ENCODE measurements at places on chromosomes 7 and 10.

DNA sequence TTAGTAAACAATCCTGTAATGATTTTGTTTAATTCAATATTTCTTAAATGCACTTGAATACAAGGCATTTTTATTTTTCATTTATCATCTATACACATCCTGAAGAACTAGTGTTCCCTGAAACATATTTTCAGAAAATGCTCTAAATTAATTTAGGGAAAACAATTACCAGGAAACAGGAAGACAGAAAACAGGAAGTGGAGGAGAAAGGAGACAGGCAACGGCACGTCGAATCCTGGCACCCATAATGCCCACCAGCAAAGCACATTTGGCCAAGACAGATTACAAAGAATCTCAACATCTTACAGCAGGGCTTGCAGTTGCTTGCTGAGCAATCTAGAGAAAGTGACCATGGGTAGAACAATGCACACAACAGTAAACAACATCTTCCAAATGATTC, 571.1 kb downstream of the GRID1 start:
- no peak for DNase-seq

DNA sequence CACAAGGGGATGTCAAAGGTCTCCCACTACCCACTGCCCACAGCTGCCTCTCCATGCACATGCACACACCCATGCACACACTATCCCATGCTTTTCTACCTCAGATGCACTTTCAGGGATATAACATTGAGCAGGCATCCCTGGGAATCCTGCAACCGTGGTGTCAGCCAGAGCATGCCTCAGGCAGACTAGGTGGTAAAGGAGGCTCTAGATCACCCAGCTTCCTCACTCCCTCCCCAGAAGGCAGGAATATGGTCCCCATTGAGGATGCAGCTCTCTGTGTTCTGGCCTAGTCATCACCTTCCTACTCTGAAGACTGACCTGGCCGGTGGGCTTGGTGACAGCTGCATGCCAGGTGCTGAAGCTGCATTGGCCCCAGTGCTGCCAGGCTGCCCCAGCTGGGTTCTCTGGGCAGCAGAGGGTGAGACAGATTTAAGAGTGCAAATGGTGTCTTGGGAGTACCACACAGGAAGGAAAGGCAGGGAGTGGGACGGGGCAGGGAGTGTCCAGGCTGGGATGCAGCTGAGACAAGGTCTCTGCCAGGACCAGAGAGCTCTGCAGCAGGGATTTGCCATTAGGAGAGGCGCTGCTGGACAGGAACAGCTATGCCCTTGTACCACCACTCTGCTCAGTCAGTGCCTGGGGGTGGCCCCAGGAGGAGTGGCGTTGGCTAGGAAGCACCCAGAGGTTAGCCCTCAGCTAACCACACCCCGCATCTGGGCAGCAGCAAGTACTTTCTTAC, 53.4 kb upstream of the GDF10 start:
- no peak for DNase-seq

GRCh38 chr7:20089431-20089830, 127.8 kb downstream of the MACC1 start:
- no peak for DNase-seq

GRCh38 chr7:36598054-36598674, 126.1 kb downstream of the AOAH start:
- DNase-seq, result no peak

DNA sequence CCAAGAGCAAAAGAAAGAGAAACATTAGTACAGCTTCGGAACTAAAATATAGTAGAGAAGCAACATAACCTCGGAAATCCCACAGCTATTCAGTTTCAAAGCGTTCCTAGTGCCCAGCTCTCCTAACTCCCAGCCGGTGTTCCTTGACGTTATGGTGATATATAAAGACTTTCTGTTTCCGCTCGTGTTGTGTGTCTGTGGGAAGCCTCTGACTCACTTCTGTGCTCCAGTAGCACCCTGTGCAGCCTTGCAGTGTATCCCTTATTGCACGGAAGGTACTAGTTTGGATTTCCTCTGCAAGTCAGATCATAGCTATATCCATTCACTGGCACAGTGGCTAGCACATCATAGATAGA, 535 bp downstream of the ASAH2B start:
- no peak for DNase-seq

DNA sequence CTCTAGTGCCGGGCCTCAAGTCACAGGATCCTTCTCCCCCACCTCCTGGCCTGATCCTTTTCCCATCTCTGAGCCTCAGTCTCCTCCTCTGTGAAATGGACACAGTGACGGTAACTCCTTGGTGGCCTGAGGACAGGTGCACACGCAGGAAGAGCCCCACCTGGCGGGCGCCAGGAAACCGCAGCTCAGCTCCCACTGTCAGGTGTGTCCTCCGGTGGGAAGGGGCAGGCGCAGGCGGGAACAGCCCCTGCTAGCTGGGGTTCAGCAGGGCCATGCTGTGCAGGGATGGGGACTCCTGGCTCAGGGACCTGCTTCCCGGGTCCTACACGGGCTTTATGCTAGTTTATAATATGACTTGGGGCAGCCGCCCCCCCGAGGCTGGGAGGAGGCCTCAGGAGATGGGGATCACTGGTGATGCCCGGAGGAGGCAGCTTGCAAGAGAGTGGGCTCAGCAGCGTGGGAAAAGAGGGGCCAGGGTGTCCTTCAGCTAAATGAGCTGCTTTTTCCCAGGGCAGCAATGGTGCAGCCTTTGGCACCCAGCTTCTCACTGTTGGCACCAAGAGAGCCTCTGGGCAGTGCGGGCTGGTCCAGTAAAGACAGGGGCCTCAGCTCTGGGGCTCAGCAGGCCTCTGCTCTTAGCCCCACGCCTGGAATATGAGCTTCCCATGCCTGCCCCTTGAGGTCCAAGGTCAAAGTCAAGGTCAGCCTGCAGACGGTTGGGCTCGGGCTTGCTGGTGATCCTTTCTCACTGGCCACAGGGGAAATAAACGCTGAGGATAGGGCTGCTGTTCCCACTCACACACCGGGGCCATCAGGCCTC, 68.0 kb upstream of the FAM20C start:
- no peak for DNase-seq
